C1 segment of cervical spinal cord (tissue), 14 donors: ENCODE measurements at places on chromosomes 5 and 9.

DNA sequence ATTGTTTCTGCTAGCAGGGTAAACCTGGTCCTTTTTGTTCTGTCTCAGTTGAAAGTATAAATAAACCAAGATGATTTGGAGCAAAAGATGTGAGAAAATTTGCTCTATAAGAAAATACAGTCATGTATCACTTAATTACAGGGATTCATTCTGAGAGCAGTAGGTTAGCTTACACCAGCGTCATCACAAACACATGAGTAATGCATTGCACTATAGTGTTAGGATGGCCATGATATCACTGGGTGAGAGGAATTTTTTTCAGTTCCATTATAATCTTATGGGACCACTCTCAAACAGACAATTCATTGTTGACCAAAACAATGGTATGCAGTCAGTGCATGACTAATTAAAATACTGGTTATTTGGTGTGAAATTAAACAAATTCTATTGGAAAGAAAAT is 430.9 kb downstream of the CHSY3 start:
- no peak for DNase-seq

GRCh38 chr5:116573279-116573701 is 1.3 kb downstream of the SEMA6A start:
- peak; percentile 58 for DNase-seq

DNA sequence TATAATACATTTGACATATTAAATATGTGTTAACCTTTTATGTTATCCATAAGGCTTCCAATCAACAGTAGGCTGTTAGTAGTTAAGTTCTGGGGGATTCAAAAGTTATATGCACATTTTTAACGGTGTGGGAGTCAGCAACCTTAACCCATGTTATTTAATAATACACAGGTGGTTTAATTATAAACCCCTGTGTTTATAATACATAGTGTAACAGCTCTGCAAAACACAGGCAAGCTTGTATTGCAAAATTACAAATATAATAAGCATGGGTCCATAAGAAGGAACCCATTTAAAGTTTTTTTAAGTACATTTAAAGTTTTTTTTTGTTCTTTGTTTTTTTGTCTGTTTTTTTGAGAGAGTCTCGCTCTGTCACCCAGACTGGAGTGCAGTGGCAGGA is 14.5 kb upstream of the RAD23B start:
- no peak for DNase-seq

GRCh38 chr5:82734347-82734746 is 342.8 kb downstream of the TMEM167A start:
- no peak for DNase-seq

GRCh38 chr5:173721601-173722232 is 105.3 kb upstream of the BOD1 start:
- DNase-seq, result peak; percentile 41

GRCh38 chr5:132190161-132190817 is 37.4 kb downstream of the P4HA2 start:
- DNase-seq, result no peak

- DNase-seq, result no peak
Observed at GRCh38 chr9:130182381-130182909, 10.2 kb downstream of the NCS1 start.

DNA sequence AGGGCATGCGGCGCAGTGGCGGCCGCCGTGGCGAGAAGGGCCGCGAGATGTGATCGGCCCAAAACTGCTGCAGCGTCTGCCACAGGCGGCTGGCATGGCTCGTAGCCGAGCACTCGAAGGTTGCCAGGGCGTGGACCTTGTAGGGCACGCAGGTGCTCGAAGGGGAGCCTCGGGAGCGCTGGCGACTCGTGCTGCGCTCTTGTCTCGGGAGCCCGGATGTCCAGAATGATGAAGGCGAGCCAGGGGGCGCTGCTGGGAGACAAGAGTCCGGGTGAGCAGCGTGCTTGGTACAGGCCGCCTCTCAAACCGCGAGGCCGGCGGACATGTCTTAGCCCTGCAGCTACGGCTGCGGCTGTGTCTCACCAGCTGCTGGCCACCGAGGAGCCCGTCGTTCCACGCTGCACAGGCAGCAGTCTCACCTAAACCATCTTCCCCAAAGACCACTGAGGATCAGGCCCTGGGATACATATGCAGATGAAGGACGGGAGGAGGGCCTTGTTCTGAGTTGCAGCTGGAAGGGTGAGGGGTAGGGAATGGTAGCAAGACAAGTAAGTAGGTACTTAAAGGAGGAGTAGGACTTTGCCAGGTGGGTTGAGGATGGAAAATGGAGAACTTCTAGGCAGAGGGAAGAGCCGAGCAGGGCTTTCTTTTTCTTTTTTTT is 1.7 kb downstream of the CBY3 start:
- no peak for DNase-seq

DNA sequence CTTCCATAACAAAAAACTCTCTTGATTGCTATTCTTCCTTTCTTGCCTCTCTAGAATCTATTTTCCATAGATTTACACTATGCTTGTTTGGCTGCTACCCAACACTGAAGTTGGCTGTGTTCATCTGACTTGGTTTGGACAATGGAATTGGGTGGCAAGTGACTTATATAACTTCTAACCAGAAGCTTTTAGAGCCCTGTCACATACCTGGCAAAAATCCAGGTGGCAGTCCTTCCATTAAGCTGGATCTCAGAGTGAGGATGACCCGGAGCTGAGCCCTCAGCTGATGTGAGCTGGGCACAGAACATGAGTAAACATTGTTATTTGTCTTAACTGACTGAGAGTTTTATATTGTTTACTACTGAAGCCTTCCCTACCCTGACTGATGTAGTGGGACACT is 225.7 kb downstream of the TLR4 start:
- no peak for DNase-seq

DNA sequence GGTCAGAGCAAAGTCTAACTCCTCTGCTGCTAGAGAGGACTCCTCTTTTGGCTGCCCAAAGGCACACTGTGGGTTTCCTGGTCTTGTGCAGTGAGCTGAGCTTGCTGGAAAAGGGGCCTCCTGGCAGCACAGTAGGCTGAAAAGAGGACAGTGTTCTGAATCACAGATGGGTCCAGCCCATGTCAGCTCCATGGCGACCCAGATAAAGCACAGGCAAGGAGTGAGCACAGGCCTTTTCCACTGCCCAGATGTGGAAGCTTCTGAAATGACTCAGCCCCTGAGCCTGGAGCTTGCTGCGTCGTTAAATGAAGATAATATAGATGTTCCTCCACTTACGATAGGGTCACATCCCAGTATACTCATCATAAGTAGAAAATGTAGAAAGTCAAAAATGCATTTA is 8.1 kb downstream of the CCDC180 start:
- no peak for DNase-seq

- DNase-seq, result no peak
Observed at GRCh38 chr9:16530669-16531642, 339.5 kb downstream of the BNC2 start.

- DNase-seq, result no peak
Observed at GRCh38 chr9:135082536-135082935, 4.9 kb upstream of the OLFM1 start.

DNA sequence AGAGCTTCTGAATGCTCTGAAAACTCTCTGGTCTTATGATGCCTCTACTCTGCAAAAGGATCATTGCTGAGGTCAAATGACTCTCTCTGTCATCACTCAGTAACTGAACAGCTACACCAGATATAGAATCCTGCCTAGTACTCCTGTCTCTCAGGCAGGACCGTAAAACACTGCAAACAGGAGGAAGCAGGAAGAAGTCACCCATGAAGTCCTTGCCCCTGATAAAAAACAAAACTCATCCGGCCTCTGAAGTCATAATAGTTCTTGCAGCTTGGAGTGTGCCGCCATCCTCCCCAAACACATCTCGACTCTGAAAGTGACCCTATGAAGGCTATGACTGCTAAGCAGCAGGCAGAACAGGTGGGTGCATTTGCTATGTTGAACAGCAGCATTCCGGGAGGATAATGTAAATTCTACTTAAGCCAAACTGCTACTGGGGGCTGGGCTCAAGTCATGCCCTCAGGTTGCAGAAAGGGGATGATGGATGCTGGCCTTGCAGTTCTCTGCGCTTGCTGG is 81.9 kb upstream of the FAM169A start:
- DNase-seq, result no peak

- no peak for DNase-seq
Observed at GRCh38 chr5:111227801-111228200, 3.6 kb downstream of the CAMK4 start.

GRCh38 chr9:128972956-128973355 is 25.5 kb downstream of the NUP188 start:
- DNase-seq, result no peak

DNA sequence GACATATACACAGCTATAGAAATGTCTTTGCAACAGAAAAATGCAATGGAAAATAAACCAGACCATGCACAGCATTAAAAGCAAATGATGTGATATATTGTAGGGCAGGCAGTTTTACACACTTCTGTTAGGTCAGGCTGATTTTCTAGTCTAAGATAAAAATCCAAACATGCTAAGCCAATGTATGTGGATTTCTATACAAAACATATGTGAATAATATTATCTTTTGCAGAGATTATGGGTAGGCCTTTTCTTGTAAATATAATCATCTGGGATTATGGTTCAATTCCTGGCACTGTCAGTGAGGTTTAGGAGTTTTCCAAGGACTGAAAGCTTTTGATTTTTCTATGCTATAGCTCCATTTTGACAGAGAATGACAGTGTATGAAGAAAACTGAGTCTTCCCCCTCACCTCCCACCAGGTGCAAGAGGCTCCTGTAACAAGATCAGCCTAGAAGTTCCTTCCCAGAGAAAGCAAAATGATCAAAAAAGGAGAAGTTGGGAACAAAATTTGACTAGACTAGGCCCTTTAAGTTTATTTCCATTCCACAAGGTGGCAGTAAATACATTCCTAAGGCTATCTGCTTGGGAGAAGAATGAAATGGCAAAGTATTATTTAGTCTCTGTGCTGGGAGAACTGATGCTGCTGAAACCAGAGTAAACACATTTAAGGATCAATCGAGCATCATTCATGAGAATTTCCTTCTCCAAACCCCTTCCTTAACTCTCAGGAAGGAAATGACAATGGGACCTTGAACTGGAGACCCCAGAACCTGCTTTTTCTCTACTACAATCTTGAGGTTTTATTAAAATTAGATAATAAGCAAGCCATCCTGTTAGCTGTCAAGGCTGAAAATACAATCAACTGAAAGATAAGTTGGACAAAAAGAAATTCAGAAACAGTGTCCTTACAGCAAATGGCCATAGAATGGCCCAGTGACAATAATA is 133.0 kb upstream of the TUT7 start:
- DNase-seq, result peak; percentile 8

GRCh38 chr5:176184608-176185132 is 53.6 kb upstream of the SIMC1 start:
- DNase-seq, result no peak

DNA sequence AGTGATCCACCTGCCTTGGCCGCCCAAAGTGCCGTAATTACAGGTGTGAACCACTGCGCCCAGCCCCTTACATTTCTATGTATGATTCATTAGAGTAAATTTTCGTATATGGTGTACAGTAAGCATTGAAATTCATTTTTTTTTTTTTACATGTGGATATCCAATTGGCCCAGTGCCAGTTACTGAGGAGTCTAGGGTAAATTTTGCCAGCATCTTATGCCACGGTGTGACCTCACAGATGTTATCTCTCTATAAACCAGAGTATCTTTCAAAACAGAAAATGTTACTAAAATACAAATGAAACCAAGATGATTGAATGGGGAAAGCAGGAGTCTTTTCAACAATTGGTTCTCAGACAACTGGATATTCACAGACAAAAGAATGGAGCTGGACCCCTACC is 64.7 kb downstream of the IPPK start:
- no peak for DNase-seq

- DNase-seq, result no peak
Observed at GRCh38 chr5:25119650-25120049, 474.9 kb upstream of the CDH10 start.

DNA sequence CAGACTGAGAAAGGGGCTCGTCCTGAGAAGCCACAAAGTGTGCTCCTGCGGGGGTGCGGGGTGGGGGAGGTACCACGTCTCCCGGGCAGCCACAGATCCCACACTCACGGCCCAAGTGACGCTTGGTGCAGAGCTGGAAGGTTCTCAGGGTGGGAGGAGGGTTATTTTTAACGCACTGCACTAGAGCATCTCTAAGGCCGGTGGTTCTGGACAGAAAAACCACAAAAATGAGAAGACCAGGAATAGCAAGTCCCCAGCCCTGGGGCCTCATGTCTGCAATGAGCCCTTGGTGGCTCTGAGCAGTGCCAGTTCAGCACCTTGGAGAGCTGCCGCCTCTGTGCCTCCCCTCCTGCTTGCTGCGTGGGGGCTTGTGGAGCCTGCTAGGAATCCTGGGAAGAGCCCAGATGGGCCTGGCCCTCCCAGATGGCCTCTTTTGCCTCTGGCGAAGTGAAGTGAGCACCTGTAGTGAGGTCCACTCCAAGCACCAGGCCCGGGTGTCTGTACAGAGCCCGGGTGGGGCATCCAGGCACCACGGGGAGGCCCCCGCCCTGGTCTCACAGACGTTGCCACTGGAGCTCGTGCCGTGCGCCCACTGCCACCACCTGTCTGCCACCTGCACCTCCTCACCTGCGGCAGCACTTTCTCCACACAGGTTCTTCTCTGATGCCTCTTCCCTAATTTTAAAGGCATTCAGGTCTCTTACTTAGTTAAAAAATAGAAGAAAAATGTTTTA is 48.9 kb upstream of the CACNA1B start:
- DNase-seq, result no peak

GRCh38 chr5:31477516-31477915 is 54.4 kb downstream of the DROSHA start:
- DNase-seq, result no peak
